ENCODE measurements at places on chromosomes 1 and 21. TPM values are rescaled to one million over a fixed set of nuclear protein-coding genes. Genes with fewer than 3 reads are reported as not detected.

DNA sequence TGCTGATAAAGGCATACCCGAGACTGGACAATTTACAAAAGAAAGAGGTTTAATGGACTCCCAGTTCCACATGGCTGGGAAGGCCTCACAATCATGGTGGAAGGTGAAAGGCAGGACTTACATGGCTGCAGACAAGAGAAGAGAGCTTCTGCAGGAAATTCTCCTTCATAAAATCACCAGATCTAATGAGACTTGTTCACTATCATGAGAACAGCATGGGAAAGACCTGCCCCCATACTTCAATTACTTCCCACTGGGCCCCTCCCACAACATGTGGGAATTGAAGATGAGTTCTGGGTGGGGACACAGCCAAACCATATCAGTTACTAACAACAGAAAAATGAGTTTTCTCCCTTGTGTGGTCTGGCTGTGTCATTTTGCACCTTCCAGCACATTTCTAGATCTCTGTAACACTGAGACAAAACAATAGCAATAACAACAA is 741.4 kb downstream of the KCNT2 start:
- DNase-seq, result no peak
- no peaks in the 10 kb centered on the region for H3K4me1 ChIP-seq
- no peaks in the 10 kb centered on the region for H3K36me3 ChIP-seq
- H3K4me3 ChIP-seq, result no peak overlapping the region
- no peak overlapping the region for H3K27ac ChIP-seq

GRCh38 chr1:153649863-153650235 is 8.7 kb upstream of the SNAPIN start:
- peaks cover 8% of the 10 kb centered on the region for H3K36me3 ChIP-seq
- H3K4me1 ChIP-seq, result no peaks in the 10 kb centered on the region
- H3K27me3 ChIP-seq, result no peaks in the 10 kb centered on the region
- H3K27ac ChIP-seq, result no peak overlapping the region

DNA sequence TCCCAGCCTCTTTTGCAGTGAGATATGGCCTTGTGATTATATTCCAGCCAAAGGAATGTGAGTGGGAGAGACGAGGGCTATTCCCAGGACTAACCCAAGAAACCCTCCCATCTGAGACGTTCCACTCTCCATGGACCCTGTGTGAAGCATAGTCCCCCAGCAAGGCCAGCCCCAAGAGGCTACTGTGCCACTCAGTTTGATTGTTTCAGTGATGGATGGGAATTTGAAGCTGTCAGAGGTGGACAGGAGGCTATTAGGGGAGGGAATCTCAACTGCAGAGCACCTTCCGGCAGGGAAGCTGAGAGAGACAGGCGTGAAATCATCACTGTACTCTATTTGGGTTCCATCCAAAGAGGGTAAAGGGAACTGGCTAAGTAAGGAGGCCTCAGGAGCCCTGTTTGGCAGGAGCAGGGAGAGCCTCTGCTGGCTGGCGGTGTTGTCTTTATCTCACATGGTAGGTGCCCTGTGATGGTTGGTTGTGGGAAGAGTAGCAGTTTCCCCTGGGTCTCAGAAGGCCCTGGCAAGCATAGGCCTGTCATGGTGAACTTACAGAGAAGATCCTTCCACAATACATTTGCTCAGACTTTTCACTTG is 3.4 kb upstream of the TEX35 start:
- no peak overlapping the region for H3K4me3 ChIP-seq
- no peaks in the 10 kb centered on the region for H3K4me1 ChIP-seq
- DNase-seq, result no peak
- H3K36me3 ChIP-seq, result no peaks in the 10 kb centered on the region
- no peak overlapping the region for H3K27ac ChIP-seq
- H3K27me3 ChIP-seq, result no peaks in the 10 kb centered on the region

- H3K27me3 ChIP-seq, result no peaks in the 10 kb centered on the region
- DNase-seq, result no peak
- H3K4me1 ChIP-seq, result no peaks in the 10 kb centered on the region
- no peak overlapping the region for H3K4me3 ChIP-seq
- H3K27ac ChIP-seq, result no peak overlapping the region
Measured at GRCh38 chr1:94629259-94630181, 88.0 kb upstream of the F3 start.

- H3K4me3 ChIP-seq, result no peak overlapping the region
- no peaks in the 10 kb centered on the region for H3K4me1 ChIP-seq
- no peak for DNase-seq
Measured at GRCh38 chr21:37766129-37766528, 150.1 kb downstream of the KCNJ6 start.

- peak; percentile 30 for DNase-seq
- peak overlapping the region; percentile 44 for H3K27ac ChIP-seq
Measured at GRCh38 chr21:33682992-33683627, 40.8 kb downstream of the ITSN1 start.

- H3K27ac ChIP-seq, result no peak overlapping the region
- H3K4me1 ChIP-seq, result no peaks in the 10 kb centered on the region
- DNase-seq, result peak; percentile 15
- no peaks in the 10 kb centered on the region for H3K27me3 ChIP-seq
- no peaks in the 10 kb centered on the region for H3K36me3 ChIP-seq
Measured at GRCh38 chr1:104132382-104132973, 382.8 kb downstream of the AMY1C start.

GRCh38 chr1:150512846-150513245 is 2.7 kb upstream of the FALEC start:
- no peak for DNase-seq
- no peaks in the 10 kb centered on the region for H3K4me1 ChIP-seq
- H3K36me3 ChIP-seq, result no peaks in the 10 kb centered on the region
- no peaks in the 10 kb centered on the region for H3K27me3 ChIP-seq
- H3K4me3 ChIP-seq, result no peak overlapping the region
- no peak overlapping the region for H3K27ac ChIP-seq

DNA sequence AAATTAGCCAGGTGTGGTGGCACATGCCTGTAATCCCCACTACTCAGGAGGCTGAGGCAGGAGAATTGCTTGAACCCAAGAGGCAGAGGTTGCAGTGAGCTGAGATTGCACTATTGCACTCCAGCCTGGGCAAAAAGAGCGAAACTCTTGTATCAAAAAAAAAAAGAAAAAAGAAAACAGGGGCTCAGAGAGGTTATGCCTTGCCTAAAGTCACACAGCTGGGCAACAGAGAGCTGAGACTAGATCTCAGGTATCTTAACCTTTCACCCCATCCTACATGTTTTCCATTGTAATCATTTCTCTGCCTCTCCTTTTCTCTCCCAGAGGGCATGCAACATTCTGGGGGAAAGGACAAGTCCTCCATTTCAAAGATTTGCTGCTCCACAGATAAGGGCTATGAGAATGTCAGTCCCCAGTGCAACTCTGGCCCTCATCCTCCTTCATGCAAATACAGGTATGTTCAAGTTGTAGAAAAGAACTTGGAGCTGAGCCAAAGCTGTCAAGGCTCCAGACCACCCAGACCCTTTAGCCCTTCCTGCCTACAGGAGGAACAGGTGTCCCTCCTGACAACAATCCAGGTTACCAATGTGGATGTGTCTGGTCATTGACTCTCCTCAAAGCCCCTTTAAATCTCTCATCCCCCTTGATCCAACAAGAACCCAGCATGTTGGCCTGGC is 6.9 kb downstream of the SLC9A1 start:
- H3K36me3 ChIP-seq, result no peaks in the 10 kb centered on the region
- H3K4me3 ChIP-seq, result no peak overlapping the region
- peaks cover 37% of the 10 kb centered on the region for H3K4me1 ChIP-seq
- no peak overlapping the region for H3K27ac ChIP-seq
- DNase-seq, result no peak
- no peaks in the 10 kb centered on the region for H3K27me3 ChIP-seq

DNA sequence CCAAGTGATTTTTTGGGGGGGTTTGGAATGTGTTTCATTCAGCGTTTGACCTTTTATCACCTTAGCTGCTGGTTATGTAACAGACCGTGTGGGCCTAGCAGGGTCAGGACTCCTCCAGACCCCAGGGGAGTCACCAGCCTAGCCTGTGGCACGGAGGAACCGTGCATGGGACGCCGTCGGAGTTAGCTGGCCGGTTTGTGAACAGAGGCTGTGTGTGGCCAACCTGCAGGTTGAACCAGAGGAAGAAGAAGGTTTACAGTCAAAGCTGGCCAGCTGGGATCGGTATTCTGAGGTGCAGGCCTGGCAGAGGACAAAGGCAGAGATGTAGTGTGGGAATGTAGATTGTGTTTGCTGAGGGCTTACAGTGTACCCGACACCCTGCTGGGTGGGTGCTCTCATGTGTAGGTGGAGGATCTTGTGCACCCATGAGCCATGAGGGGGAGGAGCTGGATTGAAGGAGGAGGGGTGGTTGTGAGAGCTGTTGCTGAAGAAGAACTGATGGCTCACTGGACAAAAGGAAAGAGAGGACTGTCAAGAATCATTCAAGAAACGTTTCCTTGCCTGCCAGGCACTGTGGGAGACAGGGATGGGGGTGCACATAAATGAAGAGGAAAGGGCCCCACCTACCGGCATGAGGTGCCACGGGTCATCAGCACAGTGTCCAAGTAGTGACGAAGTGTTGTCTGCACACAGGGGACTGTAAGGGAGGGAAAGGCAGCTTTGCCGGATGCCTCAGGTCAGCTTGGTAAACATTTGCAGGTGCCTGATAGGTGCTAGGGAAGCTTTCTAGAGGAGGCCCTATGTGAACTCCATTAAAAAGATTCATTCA is 40.0 kb upstream of the PWP2 start:
- H3K4me1 ChIP-seq, result no peaks in the 10 kb centered on the region
- no peaks in the 10 kb centered on the region for H3K36me3 ChIP-seq
- no peak overlapping the region for H3K4me3 ChIP-seq
- H3K27me3 ChIP-seq, result no peaks in the 10 kb centered on the region

GRCh38 chr1:205824180-205824579 is 11.2 kb upstream of the SLC41A1 start:
- H3K27me3 ChIP-seq, result peaks cover 2% of the 10 kb centered on the region
- H3K36me3 ChIP-seq, result no peaks in the 10 kb centered on the region
- H3K4me3 ChIP-seq, result no peak overlapping the region
- no peak overlapping the region for H3K27ac ChIP-seq

- no peak for DNase-seq
- H3K27me3 ChIP-seq, result no peaks in the 10 kb centered on the region
- no peak within 1 kb of the TSS for H3K27ac ChIP-seq
- no peaks in the 10 kb centered on the region for H3K4me1 ChIP-seq
- peaks cover 6% of the 10 kb centered on the region for H3K36me3 ChIP-seq
Measured at GRCh38 chr1:154206196-154206595, at the start of gene CFAP141. Gene CFAP141, minus strand, starts transcription at chr1:154206333. Its CDS starts 26 bp downstream, at chr1:154206307.

- no peaks in the 10 kb centered on the region for H3K4me1 ChIP-seq
- peaks cover 9% of the 10 kb centered on the region for H3K36me3 ChIP-seq
- DNase-seq, result no peak
Measured at GRCh38 chr1:229614701-229615100, 11.2 kb downstream of the TAF5L start.

DNA sequence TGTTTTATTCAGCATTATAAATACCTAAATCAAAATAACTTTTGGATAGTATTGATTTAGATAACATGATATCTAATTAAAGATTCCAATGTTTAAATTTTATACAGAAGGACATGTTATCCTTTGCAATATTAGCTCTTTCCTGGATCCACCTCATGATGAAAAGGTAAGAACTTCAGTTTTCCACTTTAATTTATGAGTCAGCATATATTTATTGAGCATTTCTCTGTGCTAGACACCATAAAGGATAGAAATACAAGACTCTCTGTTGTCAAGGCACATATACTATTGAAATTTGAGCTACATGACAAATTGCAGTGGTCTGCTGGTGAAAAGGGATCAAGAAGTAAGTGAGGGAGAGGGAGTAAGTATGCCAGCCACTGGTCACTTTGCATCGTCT is 68.1 kb upstream of the EXO1 start:
- H3K36me3 ChIP-seq, result no peaks in the 10 kb centered on the region
- H3K27me3 ChIP-seq, result no peaks in the 10 kb centered on the region

DNA sequence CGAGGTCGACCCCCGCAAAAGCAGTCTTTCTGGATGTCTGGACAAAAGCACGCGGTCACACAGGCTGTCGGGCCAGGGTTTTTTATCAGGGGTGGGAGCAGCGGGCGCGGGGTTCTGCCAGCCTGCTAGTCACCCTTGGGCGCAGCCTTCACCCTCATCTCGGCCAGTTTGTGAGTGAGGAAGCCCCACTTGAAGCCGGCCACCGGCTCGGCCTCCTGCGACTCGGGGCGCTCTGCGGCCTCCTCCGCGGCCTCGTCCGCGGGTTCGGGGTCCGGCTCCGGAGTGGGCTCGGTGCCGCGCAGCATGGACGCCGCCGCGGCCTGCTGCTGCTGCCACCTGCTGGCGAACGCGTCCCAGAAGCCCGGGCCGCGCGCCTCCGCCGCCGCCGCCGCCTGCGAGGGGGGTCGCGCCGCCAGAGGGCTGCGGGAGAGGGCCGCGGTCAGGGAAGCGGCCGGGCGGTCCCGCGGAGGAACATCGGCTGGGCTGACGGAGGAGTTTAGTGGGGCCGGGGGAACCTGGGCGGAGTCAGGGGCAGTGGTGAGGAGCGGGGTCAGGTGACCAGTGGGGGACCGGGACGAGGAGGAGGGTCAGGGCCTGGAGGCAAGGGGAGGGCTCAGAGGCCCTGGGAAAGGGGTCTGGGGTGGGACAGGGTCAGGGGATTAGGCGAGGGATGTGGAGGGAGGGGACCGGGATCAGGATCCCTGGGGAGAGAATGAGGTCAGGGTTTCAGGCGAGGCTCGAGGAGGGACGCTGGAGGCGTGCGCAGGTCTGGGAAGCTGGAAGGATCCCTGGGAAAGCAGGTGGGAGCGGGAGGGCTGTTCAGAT is 4.5 kb downstream of the C1orf232 start:
- H3K27ac ChIP-seq, result peak overlapping the region; percentile 70
- no peaks in the 10 kb centered on the region for H3K36me3 ChIP-seq
- H3K4me3 ChIP-seq, result peak overlapping the region; percentile 43

DNA sequence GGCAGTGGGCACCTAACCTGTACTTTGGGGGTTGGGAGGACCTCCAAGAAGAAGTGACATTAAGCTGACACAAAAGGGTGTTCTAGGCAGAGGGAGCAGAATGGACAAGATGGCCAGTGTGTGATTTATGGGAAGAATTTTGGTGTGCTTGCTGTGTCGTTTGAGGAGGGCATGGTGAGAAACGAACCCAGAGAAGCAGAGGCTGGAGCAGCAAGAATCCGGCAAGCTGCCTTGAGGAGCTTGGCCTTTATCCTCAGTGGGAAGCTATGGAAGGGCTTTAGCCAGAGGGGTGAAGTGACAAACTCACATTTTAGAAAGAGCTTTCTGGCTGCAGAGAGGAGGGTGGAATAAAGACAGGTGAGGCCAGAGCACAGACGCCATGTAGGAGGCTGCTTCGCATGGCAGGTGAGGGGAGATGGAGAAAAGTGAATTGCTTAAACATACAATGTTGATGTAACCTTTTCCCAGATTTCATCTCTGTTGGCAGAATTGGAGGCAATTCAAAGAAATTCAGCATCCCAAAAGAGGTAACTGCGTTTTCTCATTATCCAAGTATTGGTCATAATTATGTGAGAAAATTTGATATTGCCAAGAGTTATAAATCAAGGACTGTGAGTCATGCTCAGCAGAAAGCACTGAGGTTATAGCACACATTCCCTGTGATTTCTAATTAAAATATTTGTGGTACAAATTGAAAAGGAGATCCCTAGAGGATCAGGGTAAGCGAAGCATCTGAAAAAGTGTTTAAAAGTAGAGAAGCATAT is 26.5 kb downstream of the TRIM45 start:
- H3K4me3 ChIP-seq, result no peak overlapping the region
- H3K27ac ChIP-seq, result no peak overlapping the region
- H3K27me3 ChIP-seq, result no peaks in the 10 kb centered on the region
- H3K4me1 ChIP-seq, result no peaks in the 10 kb centered on the region

KRTAP10-5 gene
- total RNA-seq, result not detected

KIF17 gene
- total RNA-seq, result 3.9 TPM

RBP7 gene
- total RNA-seq, result 28.9 TPM

CHRM3 gene
- 0.13 TPM for total RNA-seq

PRUNE1 gene
- total RNA-seq, result 16.2 TPM

TPTE gene
- not detected for total RNA-seq

YBEY gene
- 10.7 TPM for total RNA-seq

Measured in Panc1 (cell line).